ENCODE measurements at places on chromosomes 4 and X.
A peak's percentile ranks its signal among the peaks of the same experiment; 100 is the strongest.

DNA sequence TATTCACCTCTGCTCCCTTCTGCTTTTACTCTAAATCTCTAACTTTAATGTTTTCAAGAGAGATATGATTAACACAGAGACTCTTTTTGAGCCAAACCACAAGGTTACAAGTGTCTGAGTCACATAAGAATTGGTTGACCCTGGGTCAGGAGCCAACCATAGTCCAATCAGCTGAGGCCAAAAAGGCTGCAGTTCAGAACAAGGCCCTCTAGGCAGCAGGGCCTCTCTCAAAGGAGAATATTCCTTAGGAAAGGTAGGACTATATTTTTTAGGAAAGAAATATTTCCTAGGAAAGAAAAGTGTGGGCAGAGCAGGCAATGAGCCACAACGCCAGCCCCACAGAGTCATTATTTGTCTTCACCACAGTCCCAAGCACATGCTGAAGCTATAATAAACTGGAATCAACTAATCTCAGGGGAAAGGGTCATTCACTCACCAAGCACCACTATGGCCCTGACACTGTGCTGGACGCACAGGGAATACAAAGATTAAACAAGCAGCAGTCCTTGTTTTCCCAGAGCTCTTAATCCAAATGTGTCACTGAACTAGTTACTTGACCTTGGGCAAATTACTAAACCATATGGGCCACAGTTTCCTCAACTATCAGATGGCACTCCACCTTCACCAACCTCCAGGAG lies 2.2 kb downstream of the ATP8A1 start:
- peak; percentile 13 for DNase-seq

DNA sequence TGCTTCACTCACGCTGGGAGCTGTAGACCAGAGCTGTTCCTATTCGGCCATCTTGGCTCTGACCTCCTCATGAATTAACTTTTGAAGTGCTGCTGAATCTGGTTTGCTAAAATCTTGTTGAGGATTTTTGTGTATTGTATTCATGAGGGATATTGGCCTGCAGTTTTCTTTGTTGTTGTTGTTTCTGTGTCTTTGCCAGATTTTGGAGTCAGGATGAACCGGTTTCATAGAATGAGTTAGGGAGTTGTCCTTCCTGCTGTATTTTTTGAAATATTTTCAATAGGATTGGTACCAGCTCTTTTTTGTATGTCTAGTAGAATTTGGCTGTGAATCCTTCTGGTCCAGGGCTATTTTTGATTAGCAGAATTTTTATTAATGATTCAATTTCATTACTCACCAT lies 138.1 kb downstream of the NPFFR2 start:
- no peak for DNase-seq

DNA sequence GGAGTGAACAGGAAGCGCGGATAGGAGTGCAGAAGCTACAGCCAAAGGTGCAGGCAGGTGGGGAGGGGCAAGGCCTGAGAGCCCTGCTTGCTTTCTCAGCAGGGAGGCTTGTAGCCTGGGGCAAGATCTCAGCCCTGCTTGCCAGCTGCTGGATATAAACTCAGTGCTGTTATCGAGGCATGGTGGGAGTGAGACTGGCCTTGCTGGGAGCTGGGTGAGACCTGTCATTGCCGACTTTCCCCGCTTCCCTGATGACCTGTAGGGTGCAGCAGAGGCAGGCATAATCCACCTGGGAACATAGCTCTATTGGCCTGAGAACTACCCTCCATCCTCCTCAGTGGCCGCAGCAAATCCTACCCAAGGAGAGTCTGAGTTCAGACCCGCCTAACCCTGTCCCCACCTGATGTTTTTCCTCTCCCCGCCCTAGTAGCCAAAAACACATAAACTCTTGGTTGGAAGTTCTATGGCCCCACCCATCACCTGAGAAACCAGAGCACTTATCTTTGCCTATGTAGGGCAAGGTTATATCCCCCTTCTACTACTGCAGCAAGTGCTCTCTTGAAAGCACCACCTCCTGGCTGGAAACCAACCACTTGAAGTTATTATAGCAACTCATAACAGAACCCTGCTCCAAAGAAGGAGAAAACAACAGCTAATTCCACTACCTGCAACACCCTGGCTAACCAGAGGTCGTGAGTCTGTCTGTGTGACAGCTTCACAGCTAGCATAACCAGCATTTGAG lies 80.7 kb downstream of the FHIP1A start:
- DNase-seq = no peak

- no peak for DNase-seq
These were observed 62.8 kb downstream of the GK start for GRCh38 chrX:30715976-30716375.

- DNase-seq = no peak
These were observed 79.4 kb downstream of the FAM53A start for GRCh38 chr4:1604706-1605205.

- no peak for DNase-seq
These were observed 135.4 kb downstream of the SMIM20 start for GRCh38 chr4:26049447-26049846.

DNA sequence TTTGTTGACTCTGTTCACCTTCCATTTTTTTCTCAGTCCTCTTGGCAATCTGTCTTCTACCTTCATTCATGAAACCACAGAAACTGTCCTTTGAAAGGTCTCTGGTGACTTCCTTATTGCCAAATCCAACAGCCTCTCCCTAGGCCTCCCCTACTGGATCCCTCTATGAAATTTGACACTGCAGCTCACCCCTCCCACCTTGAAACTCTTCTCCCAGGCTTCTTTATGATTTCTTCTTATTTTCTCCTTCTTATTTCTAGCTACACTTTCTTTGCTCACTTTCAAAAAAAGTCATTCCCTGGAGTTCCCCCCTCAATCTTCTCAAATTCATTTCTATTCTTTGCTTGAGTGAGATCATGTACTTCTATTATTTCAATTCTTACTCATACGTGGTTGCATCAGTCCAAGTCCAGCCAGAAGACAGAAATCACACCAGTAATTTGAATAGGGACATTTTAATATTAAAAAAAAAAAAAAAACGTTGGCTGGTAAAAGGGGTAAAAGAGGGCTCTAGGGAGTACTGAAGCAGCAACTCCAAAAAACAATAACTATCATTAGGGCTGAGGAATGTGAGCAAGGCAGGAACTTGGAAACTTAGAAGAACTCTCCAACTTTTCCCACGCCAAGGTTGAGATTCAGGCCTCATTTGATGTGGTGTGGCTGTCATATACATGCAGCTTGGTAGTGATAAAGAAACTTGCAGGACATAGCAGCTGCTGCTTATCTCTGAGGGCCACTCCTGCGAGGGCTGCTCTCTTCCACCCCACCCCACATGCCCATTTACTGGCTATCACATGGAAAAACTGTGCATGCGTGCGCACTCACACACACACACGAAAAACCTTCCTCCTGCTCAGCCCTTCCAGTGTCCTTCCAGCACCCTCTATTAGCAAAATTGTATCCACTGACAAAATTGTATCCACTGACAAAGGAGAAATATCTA lies 169.8 kb upstream of the GALNT7 start:
- no peak for DNase-seq

DNA sequence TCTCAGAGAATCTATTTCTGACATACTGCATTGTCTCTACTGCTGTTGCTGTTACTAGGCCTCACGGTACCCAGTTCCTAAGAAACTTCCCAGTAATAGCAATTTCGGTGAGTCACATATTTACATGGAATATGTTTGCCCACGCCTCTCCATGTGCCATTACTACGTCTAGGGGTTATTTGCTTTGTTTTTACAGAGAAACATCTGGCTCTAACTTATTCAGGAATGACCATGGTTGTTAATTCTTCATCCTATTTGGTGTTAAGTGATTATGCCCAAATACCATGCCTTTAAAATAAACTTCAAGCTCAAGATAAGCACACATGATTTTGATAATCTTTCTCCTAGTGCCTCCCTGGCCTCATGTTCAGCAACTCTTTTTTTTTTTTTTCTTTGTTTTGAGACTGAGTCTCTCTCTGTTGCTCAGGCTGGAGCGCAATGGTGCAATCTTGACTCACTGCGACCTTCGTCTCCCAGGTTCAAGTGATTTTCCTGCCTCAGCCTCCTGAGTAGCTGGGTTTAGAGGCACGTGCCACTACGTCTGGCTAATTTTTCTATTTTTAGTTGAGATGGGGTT lies 101.0 kb upstream of the HS3ST1 start:
- no peak for DNase-seq

DNA sequence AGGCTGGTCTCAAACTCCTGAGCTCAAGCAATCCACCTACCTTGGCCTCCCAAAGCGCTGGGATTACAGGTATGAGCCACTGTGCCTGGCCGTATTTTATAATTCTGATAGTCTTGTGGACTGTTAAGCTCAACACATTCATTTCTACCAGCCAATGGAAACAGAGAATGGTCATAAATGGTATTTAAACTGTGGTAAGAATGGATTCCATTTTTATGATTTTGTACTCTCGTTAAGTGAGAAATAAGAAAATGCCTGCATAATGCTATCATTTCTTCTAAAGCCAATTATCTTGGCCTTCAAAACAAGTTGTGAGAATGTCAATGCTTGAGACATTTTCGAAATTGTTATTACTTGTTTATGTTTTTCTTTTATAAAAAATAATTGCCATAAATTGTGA lies 321.0 kb downstream of the IL15 start:
- no peak for DNase-seq

DNA sequence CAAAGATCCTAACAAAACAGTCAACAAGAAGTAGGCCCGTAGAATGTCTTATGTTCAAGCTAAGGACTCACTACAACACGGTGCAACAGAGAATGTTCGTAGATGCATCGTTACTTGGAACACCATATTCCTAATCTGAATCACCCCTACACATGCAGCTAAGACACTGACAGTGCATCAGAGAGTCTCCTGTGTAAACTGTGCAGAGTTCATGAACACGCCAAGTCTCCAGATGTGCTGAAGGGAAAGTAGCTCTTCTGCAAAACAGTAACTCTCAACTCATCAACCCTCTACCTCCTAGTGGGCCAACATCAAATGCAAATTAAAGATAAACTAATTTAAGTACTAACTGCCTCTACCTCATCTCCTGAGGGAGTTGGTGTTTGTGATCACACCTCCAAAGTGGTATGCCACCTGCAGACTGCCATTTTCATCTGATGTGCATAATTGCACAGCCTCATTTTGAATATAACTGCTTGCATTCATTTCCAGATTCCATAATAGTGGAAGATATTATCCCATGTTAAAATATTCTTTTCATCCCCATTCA lies 73.5 kb downstream of the MOSPD2 start:
- DNase-seq = no peak

GRCh38 chr4:15958562-15958961 lies 4.4 kb downstream of the FGFBP2 start:
- no peak for DNase-seq
